Stimulated activated naive CD8-positive, alpha-beta T cell treated with anti-CD3 and anti-CD28 coated beads, Interleukin-15, Interleukin-2, amounts not matched to agents 100 U/mL and 50 U/mL, for 24 hours (primary cell): ENCODE measurements at places on chromosomes 2 and 18.

DNA sequence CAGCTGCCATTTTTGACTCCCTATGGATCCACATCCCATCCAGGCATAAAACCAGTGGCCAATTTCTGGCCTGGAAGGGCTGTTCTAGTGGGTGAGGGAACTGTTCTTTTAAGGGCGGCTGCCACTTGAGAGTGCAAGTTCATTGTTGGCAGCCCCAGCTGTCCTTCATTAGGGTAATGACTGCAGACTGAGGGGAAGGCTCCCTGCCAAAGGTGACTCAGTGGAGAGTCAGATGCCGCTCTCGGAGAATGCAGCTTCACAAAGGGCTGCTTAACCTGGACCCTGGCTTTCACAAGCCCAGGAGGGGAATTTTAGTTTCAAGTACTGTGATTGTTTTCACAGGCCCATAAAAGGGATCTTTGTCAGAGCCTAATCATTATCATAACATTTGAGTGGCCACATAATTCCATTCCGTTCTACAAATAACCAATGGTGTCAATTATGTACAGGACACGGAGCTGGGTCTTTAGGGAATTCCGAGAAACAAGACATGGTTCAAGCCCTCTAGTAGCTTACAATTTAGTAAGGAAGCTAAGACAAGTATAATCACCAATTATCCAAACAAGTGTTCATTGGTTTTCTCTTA lies 235.7 kb downstream of the CDCA7 start:
- DNase-seq: no peak

DNA sequence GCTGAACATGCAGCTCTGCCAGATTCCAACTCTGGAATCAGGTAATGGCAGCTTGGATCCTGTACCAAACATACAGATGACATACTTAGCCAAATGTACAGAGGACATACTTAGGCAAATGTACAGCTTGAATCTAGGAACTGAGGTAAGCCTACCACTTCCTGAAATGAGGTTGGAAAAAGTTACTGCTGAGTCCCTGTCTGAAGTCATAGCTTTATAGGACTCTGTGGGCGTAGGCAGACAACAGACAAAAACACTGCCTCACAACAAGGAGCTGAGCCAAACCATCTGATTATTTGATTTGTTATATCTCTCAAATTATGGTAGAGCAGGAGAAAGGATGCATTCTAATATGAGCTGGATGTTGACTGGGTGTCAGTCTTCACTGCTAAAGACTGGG lies 290.2 kb upstream of the TCF4 start:
- no peak for DNase-seq

DNA sequence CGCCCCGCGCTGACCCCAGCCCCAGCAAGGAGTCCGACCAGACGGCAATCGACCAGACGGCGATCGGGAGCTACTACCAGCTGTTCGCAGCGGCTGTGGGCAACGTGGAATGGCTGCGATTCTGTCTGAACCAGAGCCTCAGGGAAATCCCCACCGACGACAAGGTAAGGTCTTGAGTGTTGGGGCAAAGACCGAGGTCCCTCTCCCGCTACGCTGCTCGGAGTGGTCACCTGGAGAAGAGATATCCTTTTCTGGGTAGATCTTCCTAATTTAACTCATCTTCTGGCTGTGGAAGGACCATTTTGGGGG lies 704 bp downstream of the ANKRD53 start:
- no peak for DNase-seq

- no peak for DNase-seq
Observed at GRCh38 chr2:119366161-119366648, 429 bp downstream of the C2orf76 start.

GRCh38 chr2:47493317-47494035 lies 90.5 kb downstream of the MSH2 start:
- DNase-seq: no peak
